ENCODE measurements at places on chromosomes 5 and 9. TPM values are rescaled to one million over a fixed set of nuclear protein-coding genes. Genes with fewer than 3 reads are reported as not detected.

Gene PDCD1LG2
- polyA plus RNA-seq, result 2.8 TPM

Gene SCGB3A2
- not detected for polyA plus RNA-seq

DNA sequence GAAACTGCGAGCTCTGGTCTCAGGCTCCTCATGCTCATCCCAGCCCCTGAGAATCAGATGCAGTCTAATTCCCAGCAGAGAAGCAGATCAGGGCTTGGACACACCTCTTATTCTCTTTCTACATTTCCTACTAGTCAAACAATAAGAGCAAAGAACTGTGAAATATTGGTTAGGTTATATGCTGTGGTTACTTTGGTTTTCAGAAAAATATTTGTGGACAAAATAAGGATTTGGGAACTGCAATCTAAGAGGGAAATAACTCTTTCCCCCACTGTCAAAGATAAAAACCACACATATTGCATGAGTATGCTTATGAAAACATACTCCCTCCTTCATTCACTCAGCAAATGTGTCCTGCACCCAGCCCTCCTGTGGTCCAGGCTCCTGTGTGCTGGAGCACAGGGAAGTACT is 164.5 kb upstream of the S1PR3 start:
- no peak for DNase-seq

- no peak for DNase-seq
Observed at GRCh38 chr5:99314721-99315120, 385.9 kb upstream of the CHD1 start.

Gene CLIC3
- 0.42 TPM for polyA plus RNA-seq

Gene NME5
- polyA plus RNA-seq, result 0.85 TPM

Gene PCDHB14
- 6.3 TPM for polyA plus RNA-seq

DNA sequence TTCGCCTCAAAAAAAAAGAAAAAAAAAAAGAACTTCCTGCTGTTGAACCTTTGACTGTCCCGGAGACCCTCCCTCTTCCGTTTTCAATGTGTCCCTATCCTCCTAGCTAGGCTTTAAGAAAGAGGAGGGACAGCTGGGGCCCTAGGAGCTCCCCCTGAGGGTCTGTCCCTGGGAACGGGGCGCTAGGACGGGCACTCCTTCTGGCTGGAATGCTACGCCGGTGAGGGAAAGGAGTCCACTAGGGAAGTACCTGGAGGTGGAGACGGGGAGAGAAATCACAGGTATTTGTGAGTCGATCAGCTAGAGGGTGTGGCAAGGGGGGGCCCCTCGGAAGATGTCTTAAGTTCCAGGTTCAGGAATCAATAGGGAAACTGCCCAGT is 4.6 kb downstream of the SIT1 start:
- no peak for DNase-seq

Gene NUTM2F
- not detected for polyA plus RNA-seq

- no peak for DNase-seq
Observed at GRCh38 chr5:55360190-55360589, 52.4 kb downstream of the MTREX start.

DNA sequence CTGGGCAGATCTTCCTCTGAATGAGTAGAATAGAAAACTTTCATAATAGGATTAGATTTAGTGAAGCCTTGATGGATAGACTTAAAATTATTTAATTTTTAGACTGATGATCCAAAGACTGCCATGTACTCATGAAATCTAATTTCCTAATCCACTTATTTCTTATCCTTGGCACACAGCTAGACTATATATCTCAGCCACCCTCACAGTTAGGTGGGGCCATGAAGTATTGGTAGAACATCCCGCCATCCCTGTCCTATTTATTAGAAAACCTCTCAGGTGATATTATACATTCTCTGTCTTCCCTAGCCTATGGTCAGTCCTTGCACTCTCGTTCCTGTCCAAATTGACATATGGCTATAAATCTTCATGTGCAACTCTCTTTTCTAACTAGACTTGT is 110.9 kb downstream of the FAM170A start:
- no peak for DNase-seq

Gene FBN2
- polyA plus RNA-seq, result 41.0 TPM

- DNase-seq, result no peak
Observed at GRCh38 chr5:84364043-84364442, 20.6 kb downstream of the EDIL3 start.

DNA sequence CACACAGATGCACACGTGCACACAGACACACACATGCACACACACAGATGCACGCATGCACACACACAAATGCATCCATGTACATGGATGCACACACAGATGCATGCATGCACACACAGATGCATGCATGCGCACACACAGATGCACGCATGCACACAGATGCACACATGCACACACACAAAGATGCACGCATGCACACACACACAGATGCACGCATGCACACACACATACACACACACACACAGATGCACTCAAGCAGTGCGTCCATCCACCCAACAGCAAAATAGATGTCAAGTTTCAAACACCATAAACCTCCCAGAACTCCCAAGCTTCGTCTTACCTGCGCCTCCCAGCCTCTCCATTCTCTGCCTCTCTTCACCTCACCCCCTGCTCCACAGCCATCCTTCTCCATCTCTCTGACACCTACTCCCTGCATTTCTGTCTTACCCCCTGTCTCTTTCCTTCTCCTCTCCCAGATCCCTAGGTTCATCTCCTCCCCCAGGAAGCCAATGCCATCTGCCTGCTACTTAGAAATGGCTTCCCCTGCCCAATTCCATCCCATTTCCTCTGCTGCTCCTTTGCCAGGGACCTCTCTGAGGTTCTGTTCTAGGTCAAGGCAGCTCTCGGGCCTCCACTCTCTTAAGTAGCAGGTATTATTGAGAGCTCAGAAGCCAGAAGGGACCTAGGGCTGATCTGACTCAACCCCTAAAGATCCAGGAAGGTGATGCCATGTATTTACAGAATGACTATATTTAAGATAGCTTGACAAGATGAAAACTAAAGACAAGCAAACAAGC is 297.2 kb downstream of the MED10 start:
- DNase-seq, result no peak

Gene GGTA1
- polyA plus RNA-seq, result 9.1 TPM

DNA sequence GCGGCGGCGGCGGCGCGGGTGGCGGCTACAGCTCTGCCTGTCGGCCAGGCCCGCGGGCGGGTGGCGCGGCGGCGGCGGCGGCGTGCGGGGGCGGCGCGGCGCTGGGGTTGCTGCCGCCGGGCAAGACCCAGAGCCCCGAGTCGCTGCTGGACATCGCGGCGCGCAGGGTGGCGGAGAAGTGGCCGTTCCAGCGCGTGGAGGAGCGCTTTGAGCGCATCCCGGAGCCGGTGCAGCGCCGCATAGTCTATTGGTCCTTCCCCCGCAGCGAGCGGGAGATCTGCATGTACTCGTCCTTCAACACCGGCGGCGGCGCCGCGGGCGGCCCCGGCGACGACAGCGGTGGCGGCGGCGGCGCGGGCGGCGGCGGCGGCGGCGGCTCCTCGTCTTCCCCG is 296 bp downstream of the ZSWIM6 start:
- DNase-seq, result no peak

DNA sequence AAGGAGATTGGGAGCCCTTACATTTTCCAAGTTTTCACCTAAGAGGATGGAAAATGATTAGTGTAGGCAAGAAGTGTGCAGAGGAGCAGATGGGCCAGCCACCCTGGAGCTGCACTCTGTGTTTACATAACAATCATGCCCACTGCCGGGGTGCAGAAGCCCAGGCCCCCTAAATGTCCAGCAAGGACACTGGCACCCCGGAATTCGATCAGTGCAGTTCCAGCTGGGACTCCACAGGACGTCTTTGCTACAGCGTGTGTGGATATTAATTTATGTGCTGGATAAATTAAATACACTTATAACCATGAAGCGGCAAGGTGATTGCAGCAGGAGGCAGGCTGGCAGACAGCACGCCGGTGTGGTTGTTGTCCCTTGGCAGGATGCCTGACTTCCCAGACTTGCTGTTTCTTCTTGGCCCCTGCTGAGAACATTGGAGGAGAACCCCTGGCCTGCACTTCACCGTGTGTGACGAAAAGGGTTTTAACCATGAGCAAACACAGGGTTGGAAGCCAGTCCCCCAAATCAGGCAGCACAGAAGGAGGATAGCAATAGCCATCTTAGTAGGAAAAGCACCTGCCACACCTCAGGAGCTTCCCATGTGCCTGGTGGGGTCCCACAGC is 73.7 kb downstream of the GADD45G start:
- DNase-seq, result no peak

Gene CER1
- 0.46 TPM for polyA plus RNA-seq

DNA sequence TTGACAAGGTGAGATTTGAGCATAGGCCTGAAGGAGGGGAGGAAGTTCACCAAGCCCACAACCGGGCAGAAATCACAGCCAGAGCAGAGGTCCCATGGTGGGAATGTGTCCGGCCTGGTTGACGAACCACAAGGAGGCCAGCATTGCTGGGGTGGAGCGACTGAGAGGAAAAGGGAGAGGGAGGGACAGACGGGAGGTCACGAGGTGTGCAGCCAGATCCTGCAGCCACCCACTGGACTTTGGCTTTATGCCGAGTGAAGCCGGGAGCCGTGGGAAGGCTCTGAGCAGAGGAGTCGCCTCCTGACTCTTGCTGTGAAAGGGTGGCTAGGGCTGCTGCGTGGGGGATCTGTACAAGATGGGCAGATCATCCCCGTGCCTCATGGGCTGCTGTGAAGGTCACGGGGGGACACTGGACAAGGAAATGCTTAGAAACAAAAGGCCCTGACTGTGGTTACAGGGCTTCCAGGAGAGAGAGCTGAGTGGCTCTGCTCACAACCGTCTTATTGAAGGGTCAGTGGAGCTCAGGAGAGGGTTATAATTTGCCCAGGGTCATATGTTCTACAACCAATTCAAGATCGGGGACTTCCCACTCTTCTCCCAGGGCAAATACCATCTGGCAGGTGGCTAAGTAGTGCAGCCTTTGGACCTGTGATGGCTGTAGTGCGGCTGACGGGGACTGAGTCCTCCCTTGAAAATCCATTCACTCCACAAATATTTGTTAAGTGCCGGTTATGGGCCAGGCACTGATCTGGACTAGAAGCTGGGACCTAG is 15.6 kb upstream of the CD74 start:
- DNase-seq, result no peak

DNA sequence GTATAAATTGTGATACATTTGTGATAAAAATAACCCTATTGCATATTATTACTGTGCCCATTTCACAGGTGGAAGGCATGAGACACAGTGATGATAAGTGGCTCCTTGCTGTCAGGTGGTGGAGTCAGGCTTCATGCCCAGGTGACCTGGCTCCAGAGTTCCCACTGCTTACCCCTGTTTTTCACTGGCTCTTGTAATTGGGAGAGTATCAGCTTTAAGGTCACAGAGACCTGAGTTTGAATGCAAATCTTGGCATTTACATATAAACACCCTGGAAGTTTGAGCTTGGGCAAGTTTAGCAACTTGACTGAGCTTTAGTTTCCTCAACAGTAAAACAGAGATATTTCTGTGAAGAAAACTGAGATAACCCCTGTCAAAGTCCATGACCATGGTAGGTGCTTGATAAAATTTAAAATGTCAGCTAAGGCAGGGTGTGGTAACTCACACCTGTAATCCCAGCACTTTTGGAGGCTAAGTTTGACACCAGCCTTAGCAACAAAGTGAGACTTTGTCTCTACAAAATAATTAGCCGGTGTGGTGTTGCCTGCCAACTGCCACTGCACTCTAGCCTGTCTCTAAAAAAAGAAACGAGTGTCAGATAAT is 29.2 kb downstream of the MAT2B start:
- no peak for DNase-seq

- no peak for DNase-seq
Observed at GRCh38 chr9:13274886-13275641, 4.4 kb downstream of the MPDZ start.

GRCh38 chr5:56845277-56845676 is 29.9 kb downstream of the MAP3K1 start:
- DNase-seq, result no peak

Gene ACTBL2
- polyA plus RNA-seq, result not detected

Gene ADAMTS19
- polyA plus RNA-seq, result 18.4 TPM

Gene DRD1
- polyA plus RNA-seq, result not detected

DNA sequence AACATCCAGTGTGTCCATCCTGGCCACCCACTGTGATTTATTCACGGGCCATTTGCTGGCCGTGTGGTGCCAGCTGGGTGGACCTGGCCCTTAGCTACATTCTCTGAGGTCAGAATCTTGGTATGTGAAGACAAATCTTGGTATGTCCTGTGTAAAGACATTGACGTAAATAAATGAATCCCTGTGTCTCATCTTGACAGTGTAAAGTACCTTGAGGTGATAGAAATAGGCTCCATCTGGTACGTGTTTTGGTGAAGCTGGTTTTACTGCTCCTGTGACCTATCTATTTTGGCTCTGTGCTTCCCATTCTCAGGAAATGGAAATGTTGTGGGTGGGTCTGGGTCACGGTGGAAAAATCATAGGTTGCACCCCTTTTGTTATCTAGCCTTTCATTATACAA is 245.4 kb upstream of the ANKH start:
- no peak for DNase-seq

DNA sequence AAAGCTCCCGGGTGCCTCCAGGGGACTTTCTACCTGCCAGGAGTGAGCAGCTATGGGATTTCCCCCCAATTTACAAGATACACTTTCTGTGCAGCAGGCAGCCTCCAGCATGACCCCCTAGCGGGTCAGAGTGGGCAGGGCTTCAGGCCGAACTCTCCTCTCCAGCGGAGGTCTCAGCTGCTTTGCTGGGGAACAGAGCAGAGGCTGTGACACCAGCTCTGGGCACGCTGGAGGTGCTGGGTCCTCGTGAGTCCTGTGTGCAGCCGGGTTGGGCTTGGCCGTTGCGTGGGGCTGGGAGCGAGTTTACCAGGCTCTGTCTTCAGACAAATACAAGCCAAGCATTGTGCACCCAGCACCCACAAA is 2.9 kb downstream of the NRARP start:
- DNase-seq, result no peak

DNA sequence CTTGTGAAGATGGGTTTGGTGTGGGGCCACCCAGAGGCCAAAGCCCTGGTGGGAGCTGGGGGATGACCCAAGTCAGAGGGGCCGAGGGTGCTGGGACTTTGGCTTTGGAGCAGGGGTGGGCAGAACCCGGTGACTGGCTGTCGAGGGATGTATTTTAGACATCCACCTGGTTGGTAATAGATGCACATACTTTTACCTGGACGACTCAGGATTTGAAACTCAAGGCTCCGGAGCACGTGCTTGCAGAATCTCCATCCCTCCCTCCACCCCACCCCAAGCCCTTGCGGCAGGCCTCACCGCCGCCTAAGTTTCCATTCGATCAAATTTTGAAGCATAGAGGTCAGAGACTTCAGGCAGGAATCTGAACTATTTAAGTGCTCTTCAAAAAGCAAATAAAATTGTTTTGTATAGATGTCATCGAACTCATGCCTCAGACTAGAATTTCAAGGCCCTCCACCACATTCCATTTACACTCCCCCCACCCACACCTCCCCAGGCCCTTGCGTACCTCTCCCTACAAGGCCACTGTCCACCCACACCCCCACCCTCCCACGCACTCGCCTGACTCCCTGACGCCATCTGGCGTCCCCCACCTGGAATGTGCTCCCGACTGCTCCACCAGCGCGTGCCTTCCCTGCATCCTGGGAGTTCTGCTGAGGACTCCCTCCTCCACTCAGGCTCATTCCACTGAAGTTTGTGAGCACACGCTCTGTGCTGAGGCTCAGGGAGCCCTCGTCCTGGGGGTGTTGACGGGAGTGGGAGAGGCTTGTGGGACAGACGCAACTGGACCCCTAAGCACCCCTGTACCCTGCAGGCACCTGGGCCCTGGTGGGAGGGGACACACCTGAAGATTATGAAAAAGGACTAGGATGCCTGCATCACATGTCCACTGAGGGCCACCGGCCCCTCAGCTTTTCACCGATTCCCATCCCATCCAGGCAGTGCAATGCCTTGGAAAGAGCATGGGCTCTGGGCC is 56.4 kb upstream of the RPL26L1 start:
- DNase-seq, result no peak

Gene WWC1
- polyA plus RNA-seq, result 0.35 TPM

- DNase-seq, result no peak
Observed at GRCh38 chr5:141615991-141616720, 2.6 kb downstream of the DIAPH1 start.

Gene PRRT1B
- 0.10 TPM for polyA plus RNA-seq

GRCh38 chr5:75660678-75661465 is 49.6 kb downstream of the ANKDD1B start:
- DNase-seq, result no peak
